ENCODE measurements at places on chromosomes 5 and 9.

DNA sequence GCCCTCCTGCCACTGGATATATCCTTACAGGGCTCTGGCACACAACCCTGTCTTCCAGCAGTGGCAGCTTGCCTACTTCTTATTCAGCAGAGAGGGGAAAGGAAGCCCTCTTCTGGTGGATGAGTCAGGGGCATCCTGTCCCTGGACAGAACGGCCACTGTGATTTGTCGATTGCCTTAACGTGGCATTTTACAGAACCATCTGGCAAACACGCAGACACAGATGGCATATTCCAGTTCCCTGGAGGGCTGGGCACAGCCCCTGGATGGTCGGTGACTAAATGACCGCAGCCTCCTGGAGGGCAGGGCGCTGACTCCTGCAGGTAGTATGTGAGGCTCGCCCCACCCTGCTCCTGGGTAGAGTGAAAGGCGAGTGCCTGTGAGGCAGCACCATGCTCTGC, 62.1 kb downstream of the DCP2 start:
- DNase-seq, result no peak

GRCh38 chr5:147189109-147189424, 45.8 kb upstream of the STK32A start:
- DNase-seq, result no peak

DNA sequence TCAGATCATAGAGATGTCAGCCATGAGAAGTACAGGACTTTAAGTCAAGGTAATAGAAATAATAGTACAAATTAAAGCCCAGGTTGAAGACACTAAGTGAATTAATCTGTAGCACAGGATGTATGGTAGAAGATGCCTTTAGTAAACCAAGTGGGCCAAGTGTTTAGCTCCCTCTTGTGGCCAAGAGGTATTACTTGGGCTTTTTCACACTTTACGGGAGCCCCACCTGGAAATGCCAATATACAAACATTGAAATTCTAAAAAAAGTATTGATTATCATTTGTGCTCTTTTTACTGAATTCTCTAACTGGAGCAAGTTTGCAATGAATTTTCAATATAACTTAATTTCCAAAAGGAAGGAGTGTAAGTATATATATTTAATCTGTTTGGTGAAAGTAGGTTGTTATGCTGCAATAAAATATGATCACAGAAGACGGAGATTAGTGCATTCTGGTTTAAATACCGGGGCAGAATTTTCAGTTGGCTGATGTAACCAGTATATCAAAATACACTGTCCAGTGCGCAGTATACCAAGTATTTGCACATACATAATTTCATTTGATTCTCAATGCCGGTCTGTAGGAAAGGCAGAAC, 84.7 kb downstream of the PARP8 start:
- DNase-seq, result no peak

DNA sequence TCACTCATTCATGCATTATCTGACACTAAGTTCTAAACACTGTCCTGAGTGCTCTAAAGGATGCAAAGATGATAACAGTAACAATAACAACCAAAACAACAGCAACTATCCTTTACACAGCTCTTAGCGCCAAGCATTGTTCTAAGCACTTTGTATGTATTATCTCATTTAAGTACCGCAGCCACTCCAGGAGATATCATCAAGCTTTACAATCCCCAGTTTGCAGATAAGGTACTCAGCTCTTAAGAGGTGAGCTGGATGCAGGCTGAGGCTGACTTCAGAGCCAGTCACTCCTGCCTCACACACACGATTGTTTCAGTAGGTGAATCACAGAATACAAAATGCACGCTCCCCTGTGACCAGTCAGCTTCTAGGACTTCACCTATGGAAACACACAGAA, 141.8 kb downstream of the PAX5 start:
- no peak for DNase-seq

GRCh38 chr5:145704724-145705123, 130.4 kb downstream of the PRELID2 start:
- DNase-seq, result no peak

- no peak for DNase-seq
These were observed 990.5 kb downstream of the TLE1 start for GRCh38 chr9:80698725-80699410.
